ENCODE measurements at places on chromosomes 2 and 18.

DNA sequence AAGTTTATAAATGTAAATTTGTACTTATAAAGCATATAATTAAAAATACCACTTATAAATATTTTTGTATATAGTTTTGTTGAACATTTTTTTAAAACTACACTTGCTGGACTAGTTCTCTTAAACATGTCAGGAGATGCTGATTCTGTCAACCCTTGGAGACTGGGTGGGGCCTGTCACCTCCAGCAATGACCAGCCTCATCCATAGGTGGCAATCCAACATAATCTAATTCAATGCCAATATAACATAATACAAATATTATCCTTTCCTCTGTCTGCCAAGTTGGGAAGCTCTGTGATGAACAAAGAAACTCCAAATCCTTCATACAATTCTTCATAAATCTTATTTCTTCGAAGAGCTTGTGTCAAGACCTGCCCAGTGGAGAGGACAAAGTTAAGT lies 140.4 kb downstream of the RBMS1 start:
- DNase-seq, result peak; percentile 34

DNA sequence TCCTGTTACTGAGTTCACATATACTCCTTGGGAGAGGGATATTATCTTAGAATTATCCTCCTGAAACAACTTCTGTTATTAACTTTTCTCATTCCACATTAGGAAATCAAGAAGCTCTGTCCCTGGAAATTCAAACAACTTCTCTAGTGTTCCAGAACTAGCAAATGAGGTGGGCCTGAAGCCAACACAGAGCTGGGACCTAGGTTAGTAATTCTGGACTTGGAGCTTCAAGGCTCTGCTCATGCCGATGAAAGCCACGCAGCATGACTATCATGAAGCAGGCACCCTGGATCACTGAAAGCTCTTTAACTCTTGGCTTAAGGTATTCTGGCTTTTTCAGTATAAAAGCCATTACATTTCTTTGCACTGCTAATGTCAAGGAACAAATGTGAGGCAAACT lies 242.7 kb downstream of the TGIF1 start:
- no peak for DNase-seq

GRCh38 chr2:223621901-223622300 lies 19.7 kb upstream of the SCG2 start:
- no peak for DNase-seq

DNA sequence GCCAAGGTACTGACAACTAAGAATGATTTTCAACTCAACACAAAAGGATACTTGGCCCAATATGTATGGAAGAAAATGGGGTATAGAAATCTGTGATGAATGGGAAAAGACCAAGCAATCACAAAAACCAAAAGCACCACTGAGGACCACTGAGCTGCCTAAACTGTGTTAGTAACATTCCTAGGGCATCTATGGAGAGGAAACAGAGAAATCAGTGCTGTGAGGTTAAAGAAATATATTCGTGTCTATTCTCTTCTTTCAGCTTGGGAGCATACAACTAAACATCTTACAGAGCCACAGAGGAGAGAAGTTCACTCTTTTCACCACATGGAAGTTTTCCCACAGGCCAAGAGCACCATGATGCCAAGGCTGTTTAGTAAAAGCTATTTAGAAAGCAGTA lies 47.3 kb upstream of the CALCRL start:
- no peak for DNase-seq

GRCh38 chr2:174623106-174623637 lies 25.6 kb upstream of the WIPF1 start:
- DNase-seq, result no peak

DNA sequence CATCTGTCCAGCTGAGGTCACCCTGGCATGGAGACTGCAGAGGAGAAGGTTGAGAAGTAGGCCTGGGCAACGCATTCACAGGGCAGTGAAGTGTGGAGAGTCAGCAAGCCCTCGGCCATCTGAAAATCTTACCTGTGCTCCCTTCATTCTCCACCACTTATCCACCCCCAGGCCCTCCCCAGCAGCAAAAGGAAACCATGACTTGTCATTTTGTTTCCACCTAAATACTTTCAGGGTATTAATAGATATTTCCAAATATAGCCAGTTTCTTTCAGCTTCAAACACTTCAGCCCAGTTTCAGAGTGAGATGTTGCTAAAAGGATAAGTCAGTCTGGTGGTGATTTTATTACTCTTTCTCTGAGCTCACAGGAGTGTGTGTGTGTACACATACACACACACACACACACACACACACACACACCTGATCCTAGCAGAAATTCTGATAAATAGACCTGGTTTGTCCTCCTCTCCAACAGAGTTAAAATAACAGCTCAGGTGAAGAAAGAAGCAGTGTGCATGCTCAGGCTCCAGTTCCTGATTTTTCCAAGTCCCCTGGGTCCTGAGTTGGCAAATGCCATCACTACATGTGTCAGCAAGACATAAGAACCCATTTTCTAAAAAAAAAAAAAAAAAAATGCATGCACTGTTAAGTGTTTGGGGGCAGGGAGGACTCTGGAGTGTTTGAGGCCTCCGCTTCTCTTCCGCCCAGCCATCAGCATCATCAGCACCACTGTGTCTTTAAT lies 82.8 kb downstream of the LOXHD1 start:
- no peak for DNase-seq

DNA sequence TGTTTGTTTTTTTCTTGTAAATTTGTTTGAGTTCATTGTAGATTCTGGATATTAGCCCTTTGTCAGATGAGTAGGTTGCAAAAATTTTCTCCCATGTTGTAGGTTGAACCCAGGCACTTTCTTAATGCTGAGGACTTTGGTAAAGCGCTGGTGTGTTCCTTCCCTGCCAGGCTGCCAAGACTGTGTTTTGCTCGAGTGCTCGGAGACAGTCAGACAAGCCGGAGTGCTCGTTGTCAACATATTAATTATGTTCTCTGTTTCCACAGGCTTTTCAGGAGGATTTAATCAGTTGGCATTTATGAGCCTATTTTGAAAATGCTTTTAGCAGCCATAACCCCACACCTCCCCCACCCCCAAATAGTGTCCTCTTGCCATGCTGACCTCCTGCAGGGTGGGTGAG lies 6.4 kb downstream of the MTCL1 start:
- no peak for DNase-seq

- DNase-seq, result no peak
Observed at GRCh38 chr2:173458991-173459780, 104.5 kb downstream of the CDCA7 start.

DNA sequence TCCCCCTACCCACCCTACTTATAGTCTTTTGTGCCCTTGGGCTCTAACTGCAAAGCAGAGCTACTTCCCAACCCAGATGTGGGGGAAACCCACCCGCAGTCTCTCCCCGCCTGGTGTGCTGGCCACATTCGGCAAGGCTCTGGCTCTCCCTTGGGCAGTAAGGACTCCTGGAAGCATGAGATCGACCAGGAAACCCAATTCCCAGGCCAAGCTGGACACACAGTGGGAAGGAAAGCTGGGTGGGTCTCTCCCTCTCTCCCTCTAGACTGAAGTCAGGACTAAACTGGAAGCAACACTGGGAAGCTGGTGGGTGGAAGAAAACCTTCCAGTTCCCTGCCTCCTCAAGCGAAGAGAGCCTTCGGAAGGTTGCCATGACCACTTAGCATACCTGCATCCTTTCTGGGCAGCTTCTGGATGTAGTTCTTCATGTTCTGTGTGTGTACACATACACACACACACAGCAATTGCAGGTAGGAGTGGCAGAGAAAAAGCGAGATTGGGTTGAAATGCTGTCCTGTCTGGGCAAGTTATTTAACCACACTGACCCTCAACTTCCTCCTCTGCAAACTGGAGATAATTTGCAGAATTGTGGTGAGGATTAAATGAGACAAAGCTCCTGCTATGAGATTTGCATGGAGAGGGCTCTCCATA lies 33.9 kb downstream of the ZBTB7C start:
- no peak for DNase-seq

DNA sequence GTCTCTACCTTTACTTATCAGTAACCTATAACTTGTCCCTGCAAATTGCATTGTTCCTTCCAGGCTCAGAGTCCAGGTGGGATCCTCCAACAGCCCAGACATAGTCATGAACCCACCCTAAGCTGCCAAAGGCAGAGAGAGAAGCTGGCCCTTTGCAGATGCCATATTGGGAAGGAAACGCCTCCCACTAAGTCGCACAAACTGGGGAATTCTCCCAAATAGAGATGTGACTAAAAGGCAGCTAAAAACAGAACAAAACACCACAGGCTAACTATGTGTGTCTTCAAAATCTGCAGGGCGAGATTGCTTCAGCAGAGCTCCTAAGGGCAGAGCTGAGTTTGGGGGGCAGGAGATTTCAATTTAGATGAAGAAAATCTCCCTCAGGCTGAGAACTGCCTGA lies 38.5 kb upstream of the SIGLEC15 start:
- DNase-seq, result no peak

Measured in activated CD4-positive, alpha-beta T cell treated with anti-CD3 and anti-CD28 coated beads for 36 hours (primary cell).